ENCODE measurements at places on chromosomes 3 and 15.
A peak's percentile ranks its signal among the peaks of the same experiment; 100 is the strongest.

DNA sequence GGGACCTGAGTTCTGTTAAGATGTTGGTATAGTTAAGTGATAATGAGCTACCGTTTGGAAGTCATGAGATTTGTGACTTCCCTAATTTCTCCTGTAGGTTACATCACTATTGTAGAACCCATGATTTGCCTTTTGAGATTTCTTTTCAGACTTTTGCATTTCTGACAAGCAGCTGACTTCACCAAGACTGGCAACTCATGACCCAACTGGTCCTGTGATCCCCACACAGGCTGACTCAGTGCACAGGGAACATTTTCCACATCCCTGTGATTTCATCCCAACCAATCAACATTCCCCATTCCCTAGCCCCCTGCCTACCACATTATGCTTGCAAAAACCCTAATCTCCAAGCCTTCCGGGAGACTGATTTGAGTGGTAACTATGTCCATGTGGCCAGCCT is 242.1 kb upstream of the PDZRN3 start:
- no peak for DNase-seq

GRCh38 chr15:88630798-88631463 is 7.9 kb upstream of the ISG20 start:
- DNase-seq = no peak

DNA sequence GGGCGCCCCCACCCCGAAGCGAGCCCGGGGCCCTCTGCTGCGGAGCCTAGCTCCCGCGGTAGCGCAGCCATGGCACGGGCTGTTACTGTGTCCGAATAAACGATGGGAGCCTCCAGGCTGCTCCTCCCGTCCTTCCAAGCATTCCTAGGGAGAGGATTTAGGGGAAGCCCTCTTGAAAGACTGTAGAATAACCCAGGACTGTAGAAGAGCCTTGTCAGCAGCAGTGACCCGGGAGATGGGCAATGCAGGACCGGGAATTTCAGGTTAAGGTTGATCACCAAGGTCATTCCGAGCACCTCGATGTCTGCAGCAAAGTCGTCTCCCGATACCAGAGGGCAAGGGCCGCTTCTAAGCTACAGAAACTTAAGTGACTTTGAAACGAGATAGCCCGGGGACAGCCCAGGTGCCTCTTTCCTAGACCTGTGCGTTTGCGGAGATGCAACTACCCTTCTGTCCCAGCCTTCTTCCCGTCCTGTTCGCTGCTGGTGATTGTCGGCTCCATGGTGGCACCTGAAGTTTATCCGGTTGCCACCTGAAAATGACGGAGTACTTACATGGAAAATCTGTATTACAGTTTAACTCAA is 753 bp upstream of the MYO5A start:
- no peak for DNase-seq

DNA sequence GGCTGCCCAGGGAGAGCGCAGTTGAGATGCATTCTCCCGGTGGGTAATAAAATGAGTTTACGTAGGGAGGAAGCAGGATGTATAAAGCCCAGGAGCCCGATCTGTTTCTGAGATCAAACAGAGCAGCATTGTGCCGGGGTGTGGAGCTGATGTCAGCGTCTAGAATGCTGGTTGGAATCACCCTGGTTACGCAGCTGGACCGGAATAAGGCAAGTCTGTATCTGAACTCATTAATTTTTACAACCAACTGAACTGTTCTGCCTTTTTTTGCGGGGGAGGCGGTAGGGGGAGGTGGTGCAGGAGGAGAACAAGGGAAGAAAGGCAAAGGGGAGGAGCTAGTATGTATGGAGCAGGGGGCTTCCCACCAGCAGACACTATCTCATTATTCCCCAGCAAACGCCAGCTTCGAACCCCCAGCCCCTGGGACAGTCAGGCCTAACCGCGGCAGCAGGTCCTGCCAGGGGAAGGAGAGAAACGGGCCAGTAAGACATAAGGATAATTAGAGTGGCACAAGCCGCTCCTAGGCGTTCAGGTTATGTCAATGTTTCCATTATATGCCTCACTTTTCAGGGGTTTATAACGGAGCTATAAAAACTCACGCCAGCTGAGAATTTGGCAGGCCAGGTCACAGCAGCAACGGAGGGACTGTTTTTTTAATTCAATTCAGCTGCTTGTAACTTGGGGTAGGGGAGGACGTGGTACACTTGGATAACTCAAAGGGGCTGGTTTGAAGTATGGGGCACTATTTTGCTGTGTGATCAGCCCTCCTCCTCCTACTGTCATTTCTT is 175.3 kb upstream of the HES1 start:
- peak; percentile 87 for DNase-seq

- DNase-seq = no peak
Measured at GRCh38 chr15:48981941-48982340, 18.2 kb upstream of the SHC4 start.

DNA sequence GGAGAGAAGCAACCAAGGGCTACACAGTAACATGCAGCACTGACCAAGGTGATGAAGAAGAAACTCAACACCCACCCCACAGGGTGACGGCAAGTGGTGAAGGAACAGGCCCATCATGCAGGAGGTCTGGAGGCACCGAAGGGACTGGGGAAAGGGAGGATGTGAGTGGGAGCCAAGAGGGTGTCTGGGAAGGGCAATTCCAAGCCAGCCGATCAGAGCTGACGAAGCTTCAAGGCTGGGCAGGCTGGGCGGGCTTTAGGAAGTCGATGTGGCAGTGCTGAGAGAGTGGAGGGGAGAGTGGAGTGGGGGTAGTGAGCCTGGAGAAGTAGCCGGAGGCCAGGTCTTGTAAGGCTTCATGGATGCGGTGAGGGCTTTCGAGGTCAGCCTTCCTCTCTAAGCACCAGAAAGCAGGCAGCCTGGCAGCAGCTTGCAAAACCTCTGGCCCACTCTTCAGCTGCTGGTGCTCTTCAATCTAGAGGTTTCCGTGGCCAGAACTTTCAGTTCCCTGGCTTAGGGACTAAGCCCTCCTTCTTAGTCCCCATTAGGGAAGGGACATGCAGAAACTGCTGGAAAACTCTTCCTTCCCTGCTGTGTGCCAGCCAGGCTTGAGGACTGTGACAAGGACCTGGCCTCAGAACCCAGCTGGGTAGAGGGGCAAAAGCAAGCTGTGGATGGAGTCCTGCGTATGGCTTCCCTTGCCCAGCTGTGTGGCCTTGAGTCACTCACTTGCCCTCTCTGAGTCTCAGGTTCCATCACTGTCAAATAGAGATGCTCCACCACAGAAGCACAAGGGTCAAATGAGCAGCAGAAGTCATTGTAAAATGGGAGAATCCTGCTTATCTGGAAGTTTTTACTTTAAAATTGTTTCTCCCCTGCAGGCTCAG is 72.1 kb downstream of the TLE3 start:
- no peak for DNase-seq

GRCh38 chr15:63889831-63890230 is 56.1 kb upstream of the HERC1 start:
- no peak for DNase-seq

DNA sequence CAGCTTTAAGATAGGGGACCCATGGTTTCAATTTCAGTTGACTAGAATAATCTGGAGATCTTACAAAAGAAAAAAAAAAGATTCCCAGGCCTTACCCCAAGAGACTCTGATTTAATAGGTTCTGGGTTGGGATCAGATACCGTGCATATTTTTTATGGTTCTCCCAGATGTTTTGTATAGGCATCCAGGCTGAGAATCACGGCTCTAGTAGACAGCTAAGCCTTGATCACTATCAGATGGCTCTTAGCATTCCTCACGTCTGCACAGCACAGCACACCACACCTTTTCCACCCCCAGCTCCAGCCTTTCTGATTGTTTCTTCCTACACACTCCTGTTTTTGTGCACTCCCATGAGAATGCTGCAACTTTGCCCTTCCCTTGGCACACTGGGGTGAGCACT is 40.8 kb downstream of the TMEM45A start:
- no peak for DNase-seq

DNA sequence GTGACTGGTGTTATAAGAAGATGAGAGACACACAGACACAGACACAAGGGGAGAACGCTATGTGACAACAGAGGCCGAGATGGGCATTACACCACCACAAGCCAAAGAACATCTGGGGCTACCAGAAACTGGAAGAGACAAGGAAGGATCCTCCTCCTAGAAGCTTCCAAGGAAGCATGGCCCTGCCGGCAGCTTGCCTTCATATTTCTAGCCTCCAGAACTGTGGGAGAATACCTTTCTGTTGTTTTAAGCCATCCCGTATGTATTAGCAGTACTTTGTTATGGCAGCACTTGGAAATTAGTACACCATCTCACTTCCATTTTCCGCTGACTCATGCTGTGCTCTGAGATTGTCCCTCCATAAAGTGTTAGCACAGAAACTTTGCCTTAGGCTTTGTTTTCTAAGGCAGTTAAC is 38.7 kb upstream of the CA12 start:
- DNase-seq = peak; percentile 12

DNA sequence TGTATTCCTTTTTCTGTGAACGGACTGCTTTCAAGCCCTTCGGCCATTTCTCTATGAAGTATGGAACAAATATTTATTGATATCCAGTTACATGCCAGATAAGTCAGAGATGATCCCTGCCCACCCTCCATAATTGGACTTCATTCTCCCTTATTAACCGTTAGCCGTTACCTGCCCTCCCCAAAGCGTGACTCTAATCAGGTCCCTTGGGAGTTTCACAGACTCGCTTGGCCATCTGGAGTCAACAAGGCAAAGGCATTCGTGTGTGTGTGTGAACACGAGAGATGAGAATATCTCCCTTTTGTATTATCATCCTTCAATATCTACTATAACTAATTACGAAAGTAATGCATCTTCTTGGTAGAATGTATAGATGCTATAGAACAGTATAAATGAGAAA is 314.5 kb downstream of the TLE3 start:
- DNase-seq = no peak
